ENCODE measurements at places on chromosomes 5 and 9.
A peak's percentile ranks its signal among the peaks of the same experiment; 100 is the strongest.

- no peak for DNase-seq
These were observed 173.9 kb downstream of the WDR70 start for GRCh38 chr5:37552770-37553719.

- DNase-seq, result no peak
These were observed 572.5 kb upstream of the RGMB start for GRCh38 chr5:98200726-98201541.

DNA sequence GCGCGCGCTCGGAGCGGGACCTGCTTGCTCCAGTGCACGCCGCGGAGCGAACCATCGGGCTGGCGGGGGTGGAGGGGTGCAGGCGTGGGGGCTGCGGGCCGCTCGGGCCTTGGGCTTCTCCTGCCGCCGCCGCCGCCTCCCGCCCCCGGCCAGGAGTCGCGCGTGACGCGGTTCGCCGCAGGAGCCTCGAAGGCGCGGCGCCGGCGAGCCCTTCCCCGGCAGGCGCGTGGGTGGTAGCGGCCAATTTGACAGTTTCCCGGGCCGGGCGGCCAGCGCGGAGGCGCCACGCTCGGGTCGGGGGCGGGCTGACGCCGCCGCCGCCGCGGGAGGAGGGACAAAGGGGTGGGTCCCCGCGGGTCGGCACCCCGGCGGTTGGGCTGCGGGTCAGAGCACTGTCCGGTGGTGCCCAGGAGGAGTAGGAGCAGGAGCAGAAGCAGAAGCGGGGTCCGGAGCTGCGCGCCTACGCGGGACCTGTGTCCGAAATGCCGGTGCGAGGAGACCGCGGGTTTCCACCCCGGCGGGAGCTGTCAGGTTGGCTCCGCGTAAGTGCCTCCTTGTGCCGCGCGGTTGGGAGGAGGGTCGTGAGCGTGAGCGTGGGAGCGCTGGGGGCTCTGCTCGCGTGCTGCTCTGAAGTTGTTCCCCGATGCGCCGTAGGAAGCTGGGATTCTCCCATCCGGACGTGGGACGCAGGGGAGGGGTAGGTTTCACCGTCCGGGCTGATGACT, at the start of gene TJP2:
Gene TJP2, plus strand, starts transcription at position 387 of the 725 bp plus-strand sequence. Its CDS starts 96 bp downstream, at position 483.
- no peak for DNase-seq

- DNase-seq, result no peak
These were observed 2.8 kb upstream of the UBAP1 start for GRCh38 chr9:34176089-34176488.

DNA sequence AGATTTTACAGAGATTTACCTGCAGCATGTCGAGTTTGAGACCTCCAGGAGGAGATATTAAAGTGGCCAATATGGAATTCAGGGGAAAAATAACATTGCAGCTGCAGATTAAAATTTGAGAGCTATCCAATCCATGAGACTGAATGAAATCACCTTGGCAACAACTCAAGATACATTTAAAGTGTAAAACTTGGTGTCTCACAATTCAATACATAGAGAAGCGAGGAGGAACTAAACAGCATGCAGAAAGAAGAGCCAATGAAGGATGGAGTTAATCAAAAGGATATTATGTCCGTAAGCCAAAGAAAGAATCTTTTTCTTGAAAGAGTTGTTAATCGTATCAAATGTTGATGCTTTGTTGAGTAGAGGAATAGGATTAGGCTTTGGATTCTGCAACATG, 455.1 kb downstream of the CDH18 start:
- no peak for DNase-seq

- no peak for DNase-seq
These were observed 84.9 kb upstream of the ASS1 start for GRCh38 chr9:130359819-130360218.

DNA sequence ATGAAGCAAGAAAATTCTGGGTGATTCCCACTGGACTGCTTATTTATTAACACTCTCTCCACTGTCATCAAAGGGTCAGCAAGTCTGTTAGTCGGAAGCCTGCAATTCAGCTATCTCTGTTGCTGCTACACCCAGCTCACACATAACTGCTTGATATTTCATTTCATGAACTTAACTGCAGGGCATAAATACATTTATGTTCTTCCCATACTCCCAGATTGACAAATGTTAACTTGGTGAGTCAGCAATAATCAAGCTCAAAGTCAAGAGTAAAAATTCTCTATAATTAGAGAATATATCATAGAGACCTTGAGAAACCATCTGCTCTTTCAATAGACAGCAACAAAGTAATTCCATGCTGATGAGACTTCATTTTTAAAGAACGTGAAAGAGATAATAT, 198.8 kb downstream of the ADAMTS12 start:
- no peak for DNase-seq

GRCh38 chr5:112063856-112064255, 306.9 kb upstream of the NREP start:
- no peak for DNase-seq

- DNase-seq, result no peak
These were observed 45.7 kb downstream of the SCAMP1 start for GRCh38 chr5:78405829-78406750.

- no peak for DNase-seq
These were observed 2003.8 kb upstream of the CDH9 start for GRCh38 chr5:29042152-29042551.

DNA sequence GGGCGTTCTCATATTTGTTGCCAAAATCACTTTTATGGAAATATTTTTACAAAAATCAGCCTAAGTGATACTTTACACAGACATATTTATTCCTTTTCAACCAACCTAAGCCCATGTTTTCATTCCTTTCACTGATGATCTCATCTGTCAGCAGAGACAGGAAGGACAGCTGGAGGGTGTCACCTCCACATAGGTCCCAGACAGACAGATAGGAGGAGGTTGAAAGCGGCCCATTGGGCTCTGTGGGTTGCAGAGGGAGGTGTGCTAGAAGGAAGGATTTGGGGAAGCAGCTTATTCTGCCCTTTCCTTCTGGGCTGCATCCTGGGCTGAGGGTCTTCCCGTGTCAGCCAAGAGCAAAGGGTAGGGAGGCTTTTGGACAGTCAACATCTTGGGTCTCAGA, 26.0 kb upstream of the SEMA4D start:
- DNase-seq, result no peak

GRCh38 chr5:14684757-14685156, 20.2 kb downstream of the OTULIN start:
- no peak for DNase-seq

GRCh38 chr5:36447776-36448175, 146.1 kb upstream of the RANBP3L start:
- DNase-seq, result no peak

DNA sequence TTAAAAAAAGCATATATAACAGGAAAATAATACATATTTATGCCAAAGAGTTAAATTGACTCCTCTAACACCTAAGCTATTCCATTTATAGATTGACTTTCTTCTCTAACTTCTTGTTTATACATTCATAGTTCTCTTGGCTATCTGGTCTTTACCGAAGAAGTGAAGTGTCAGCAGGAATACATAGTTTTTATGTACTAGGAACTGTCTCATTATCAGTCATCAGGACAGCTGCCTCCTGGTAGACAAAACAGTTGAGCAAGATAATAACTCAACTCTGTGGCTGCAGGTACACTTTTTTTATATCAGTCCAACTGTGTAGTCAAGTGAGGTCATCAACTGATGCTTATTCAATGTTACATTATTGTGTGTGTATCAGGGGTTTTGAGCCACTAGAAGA, 1436.0 kb upstream of the NUDT12 start:
- DNase-seq, result peak; percentile 2

All from SHP77 (cell line).